ENCODE measurements at places on chromosomes 13 and 19.

DNA sequence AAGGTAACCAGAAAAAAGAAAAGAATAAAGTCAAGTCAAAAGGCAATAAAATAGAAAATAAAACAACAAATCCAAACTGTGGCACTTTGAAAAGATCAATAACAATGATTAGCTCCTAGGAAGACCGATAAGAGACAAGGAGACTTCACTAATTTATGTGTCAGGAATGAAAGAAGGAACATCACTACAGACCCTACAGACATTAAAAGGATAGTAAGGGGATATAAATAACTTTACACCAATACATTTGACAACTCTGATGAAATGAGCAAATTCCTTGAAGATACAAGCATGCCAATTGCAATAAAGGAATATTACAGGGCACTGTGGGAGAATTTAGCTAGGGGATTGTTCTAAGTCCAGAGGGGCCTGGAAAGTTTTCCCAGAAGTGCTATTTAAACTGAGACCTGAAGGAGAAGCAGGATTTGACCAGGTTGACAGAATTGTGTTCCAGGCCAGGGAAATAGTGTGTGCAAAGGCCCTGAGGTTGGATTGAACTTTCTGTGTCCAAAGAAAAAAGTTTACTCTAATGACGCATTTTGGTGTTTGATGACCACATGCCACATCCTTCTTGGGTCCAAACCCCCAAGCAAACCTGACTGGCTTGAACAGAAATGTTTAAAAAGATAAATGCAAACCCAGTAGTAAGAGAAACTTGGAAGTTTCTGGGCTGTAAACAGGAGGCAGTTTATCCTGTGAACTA, 1.6 kb upstream of the C19orf38 start:
- no peak for DNase-seq

DNA sequence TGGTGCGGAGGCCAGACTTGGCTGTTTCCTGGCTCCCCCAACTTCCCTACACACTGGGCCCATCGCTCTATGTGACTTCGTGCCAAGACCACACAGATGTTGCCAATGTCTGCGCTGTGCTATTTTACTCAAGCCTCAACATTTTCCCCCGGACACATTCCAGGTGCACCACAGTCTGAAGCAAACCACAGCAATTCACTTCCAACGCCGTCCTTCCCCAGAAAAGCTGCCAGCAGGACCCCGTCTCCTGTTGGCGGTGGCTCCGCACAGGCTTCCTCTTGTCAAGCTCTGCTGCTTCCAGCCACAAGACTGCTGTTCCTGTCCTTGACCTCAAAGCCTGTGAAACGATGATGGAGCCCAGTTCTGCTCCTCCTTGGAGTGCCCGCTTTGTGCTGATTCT, 100.7 kb downstream of the CRYL1 start:
- DNase-seq: no peak

DNA sequence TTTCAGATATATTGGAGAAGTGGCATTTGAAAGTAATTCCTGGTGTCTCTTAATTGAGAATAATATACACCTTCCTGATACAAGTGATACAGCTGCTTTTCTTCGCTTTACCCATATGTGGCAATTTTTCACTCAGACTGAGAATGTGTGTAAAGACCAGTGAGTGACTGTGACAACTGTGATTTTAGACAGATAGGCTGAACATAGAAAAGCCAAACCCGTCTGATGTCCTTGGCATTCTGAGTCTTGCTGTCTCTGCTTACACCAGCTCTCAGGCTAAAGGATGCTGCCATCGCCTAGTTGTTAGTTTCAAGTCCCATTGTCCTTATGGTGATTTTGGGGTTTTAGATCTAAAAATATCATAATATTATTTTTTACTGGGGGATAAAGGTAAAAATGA, 492.6 kb downstream of the RFC3 start:
- DNase-seq: no peak

GRCh38 chr19:38849860-38850435, at the start of gene HNRNPL:
TSS of gene HNRNPL (minus strand) at chr19:38849986. CDS start at chr19:38849966, 20 bp downstream.
- DNase-seq: peak; percentile 98

GRCh38 chr19:52473655-52474350, 20.4 kb downstream of the ZNF578 start:
- no peak for DNase-seq

- DNase-seq: no peak
Observed at GRCh38 chr19:307793-308420, 16.7 kb upstream of the PLPP2 start.

DNA sequence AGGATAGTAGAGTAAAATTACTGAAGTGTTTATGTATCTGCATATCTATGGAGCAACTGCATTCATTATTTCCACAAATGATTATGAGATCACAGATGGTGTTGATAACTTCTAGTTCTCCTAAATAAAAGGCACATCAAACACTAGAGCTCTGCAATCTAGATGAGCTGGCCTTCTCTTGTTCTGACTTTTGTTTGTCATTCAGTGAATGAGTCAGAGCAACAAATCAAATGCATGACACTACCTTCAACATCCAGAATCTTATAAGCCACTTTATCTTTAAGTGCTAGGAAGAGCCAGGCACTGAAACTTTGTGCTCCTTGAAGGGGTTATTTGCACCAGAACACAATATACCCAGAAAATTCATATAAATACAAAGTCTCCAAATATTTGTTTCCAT, 456.0 kb downstream of the PCDH17 start:
- no peak for DNase-seq

DNA sequence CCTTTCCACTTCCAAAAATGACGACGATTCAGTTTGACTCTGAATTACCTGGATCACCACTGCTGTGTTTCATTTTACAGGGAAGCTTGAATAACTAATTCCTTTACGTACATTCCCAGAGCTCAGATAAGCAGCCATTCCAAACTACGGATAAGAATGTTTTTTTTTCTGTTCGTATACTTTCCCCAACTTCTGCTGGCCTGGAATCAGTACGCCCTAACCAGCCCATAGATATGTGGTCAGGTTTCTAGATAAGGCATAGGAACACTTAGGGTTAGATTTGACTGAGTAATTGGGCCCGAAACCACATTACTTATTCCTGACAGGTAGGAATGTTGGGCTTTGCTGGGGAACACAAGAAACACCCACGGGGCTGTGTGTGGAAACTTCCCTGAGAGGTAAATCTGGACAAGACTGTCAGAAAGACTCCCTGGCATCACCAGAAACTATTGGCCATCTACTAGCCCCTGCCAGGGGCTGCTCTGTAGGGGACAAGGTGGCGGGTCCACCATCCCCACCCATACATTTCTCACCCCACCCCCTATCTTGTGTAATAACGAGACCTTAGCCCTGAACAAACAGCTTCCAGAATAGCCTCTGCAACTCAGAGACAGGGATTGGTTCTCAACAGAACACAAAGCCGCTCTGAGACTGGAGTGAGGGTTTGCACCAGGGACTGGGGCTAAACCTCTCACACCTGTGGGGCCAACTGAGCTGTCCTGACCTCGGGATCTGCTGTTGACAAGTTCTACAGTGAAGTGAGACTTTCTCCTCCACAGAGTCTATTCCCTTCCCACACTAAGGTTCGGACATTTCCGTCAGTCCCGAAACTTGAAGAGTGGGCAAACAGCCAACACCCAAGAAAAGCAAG, 15.6 kb downstream of the RHPN2 start:
- DNase-seq: no peak

GRCh38 chr19:9531933-9532332, 6.5 kb downstream of the ZNF426 start:
- DNase-seq: no peak

GRCh38 chr19:51079481-51080110, 3.1 kb downstream of the KLK14 start:
- DNase-seq: no peak

- DNase-seq: no peak
Observed at GRCh38 chr13:107252428-107252827, 684.5 kb upstream of the ARGLU1 start.
